ENCODE measurements at places on chromosomes 16 and 17.

- no peak for DNase-seq
Observed at GRCh38 chr17:48925991-48926342, 17.8 kb downstream of the UBE2Z start.

DNA sequence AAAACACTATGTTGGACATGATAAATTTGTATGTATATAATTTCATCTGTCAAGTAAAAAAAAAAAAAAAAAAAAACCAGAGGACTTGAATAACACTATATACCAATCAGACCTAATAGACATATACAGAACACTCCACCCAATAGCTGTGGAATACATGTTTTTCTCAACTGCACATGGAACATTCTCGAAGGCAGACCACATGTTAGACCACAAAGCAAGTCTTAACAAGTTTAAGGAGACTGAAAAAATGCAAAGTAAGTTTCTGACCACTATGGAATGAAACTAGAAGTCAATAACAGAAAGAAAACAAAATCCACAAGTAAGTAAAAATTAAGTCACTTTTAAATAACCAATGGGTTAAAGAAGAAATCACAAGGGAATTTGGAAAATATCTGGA lies 8.4 kb upstream of the CNTNAP4 start:
- no peak for DNase-seq

GRCh38 chr17:59767176-59767575 lies 59.7 kb downstream of the VMP1 start:
- no peak for DNase-seq

DNA sequence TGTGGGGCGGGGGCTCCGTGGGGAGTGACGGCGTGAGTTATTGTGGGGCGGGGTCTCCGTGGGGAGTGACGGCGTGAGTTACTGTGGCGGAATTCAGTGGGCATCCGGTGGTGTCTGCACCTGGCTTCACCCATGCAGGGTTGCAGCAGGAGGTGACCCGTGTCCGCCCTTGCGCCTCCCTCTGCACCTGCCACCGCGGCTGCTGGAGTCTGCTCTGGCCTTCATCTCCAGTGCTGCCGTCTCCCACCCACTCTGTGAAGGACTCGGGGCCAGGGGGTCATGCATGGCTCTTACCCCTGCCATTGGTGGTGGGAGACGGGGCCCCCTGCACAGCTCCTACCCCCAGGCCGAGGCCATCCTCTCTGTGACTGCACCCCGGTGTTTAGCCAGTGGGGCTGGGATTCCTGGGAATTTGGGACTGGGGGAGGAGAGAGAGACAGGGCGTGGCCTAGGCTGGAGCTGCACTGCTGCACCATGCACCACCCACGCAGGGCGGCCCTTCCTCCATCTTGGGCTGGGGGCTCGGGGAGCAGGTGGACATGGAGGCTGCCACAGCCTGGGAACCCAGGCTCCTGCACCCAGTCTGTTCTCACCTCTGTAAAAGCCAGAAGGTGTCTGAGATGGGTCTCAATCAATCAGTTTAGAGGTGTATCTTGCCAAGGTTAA lies 1.3 kb upstream of the PABPN1L start:
- no peak for DNase-seq

- no peak for DNase-seq
Observed at GRCh38 chr17:81181811-81182185, 15.8 kb upstream of the AATK start.

- DNase-seq, result no peak
Observed at GRCh38 chr16:9816644-9817043, 365.6 kb downstream of the GRIN2A start.

DNA sequence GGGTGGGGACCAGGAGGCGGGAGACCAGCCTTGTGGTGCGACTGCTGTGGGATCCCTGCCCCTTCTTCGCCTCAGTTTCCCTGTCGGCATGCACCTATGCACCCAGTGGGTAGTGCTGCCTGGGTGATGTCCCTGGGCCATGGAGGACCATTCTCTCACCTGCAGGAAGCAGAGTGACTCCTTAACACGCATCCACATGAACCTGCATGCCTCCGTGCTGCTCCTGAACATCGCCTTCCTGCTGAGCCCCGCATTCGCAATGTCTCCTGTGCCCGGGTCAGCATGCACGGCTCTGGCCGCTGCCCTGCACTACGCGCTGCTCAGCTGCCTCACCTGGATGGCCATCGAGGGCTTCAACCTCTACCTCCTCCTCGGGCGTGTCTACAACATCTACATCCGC lies 25.2 kb downstream of the ADGRG5 start:
- DNase-seq, result no peak

DNA sequence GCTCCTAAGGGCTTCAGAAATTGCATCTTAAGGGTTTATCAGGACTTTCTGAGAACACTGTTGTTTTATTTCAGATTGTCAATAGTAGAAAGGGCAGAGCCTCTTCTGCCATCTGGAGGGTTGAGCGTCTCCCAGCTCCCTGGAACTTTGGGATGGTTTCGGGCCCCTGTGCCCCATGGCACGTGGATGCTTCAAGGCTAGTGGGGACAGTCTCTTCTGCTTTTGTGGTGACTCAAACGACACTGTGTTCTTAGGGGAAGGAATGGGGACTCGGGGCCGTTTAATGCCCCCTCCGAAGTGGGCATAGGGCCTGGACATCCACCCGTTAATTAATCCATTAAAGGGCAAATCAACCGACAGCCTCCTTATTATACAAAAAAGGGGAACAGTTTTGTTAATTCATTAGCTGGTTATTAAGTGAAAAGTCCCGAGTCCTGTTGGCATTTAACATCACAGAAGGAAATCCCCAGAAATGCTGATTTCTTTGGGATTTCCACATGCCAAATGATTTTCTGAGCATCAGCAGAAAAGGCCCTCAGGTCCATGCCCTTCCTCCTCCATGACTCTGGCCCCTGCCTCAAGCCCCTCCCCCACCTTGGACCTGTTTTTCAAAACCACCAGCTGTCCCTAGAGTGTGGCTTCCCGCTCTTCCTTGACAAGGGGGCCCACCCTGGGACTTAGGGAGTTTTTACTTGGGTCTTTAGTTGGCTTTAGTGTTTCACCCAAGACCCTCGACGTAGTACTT lies 68.7 kb downstream of the ARSG start:
- no peak for DNase-seq

GRCh38 chr16:648071-648780 lies 939 bp upstream of the WDR90 start:
- DNase-seq, result no peak

DNA sequence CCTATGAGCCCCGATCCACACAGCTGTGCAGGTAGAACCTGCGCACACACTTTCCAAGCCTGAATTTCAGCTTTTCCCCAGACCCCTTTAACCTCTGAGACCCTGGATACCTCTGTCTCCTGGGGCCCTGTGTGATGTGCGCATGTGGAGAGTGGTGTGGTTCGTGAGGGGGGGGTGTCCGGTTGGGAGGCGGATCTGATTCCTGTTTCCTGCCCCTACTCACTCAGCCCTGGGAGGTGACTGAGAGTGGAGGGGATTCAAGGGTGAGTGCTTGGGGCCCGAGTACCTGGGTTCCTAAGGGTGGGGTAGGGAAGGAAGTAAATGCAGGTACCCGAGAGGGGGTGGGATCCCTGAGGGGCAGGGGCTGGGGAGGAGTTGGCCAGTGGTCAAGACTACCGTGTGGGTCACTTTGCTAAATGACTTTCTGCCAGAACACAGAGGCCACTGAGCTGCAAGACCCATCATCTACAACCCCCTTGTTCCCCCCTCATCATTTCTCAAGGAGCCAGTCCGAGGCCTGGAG lies 621 bp downstream of the ARHGEF15 start:
- DNase-seq, result no peak

DNA sequence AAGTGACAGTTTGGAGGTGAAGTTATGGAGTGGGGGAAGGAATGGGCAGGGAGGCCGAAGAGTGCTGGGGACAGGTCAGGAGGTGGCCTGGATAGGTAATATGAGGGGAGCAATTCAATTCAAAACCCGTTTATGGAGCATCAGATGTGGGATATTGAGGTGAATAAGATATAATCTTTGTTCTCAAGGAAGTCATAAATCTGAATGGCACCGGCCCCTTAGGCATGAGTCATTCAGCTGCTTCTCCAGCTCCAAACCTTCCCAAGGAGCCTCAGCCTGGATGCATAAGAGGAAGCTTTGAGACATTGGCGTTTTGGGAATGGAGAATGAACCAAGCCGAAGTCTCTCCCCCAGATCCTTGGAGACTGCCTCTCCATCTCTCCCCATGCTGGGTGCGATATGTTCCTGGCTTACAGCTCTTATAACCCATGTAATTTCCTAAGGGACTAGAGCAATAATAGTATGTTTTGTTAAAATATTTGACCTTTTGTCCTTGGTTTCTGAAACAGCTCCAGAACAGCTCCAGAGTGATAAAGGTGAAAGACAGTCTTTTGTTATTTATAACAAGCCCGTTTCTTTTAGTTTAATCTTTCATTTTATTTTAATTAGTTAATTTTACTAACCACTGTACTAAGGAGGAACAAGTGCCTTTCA lies 1.7 kb downstream of the TUBG2 start:
- DNase-seq, result no peak

DNA sequence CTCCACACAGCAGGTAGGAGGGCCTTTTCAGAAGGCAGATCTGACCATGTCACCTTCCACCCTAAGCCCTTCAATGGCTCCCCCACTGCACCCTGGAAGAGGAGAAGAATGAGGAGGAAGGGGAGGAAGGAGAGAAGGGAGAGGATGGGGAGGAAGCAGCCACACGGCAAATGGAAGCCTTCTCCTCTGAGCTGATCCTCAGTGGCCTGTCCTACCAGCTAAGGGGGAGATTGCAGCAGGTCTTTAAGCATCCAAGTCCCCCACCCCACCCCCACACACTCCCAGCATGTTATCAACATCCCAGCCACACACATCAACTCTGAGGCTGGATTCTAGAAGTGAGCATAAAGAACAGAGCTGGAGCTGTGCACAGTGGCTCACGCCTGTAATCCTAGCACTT lies 46.2 kb upstream of the RBFOX3 start:
- no peak for DNase-seq

DNA sequence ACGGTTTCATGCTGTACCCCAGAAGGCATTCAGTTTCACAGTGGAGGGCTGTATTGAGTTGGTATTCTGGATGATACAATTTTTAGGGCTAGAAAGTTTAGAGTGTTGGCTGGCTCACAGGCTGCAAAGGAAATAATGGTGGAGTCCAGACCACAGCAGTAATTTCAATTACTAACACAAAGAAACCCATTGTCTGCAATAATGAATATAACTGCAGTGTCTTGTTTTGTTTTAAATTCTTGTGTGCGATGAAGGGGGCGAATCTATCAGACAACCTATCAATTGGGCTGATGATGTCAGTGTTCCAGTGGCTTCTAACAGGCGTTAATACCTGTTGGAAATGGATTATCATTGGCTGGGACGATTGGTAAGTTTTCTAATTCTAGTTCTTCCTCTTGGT lies 1.5 kb downstream of the SP2 start:
- DNase-seq, result no peak

DNA sequence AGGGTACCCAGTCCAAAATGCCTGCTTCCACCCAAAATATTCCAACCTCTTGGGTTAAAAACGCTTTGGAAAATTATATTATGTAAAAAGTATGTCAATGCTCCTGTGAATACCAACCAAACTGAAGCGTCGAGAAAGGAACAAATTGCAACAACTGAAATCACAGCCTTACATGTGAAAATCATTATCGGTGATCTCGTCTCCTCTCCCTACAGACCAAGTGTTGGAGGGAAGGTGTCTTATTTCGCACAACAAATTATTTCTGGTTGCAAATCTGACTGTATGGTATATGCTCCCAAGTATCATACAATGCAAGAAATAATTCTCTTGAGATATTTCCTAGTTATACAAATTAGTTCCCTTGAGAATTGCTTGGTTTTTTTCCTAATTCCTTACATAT lies 89.3 kb upstream of the CDYL2 start:
- no peak for DNase-seq

DNA sequence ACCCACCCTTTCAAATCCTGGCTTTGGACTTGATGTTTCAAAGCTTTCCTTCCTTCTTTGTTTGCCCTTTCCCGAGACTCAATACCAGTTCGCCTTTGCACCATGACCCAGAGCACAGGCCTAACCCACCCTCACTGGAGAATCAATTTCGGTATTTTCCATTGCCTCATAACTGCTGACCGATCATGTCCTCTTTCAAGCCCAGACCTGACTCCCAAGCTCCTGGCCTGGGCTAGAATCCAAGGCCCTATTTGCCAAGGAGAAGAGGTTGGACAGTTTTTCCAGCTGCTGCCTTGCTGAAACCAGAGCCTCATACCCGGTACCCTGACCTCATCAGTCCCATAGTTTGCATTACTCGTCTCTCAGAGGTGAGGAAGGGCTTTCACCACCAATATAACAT lies 35.3 kb upstream of the HELZ start:
- no peak for DNase-seq

- no peak for DNase-seq
Observed at GRCh38 chr16:72805486-72805885, 242.4 kb downstream of the ZFHX3 start.

Measured in central memory CD4-positive, alpha-beta T cell (primary cell).